ENCODE measurements at places on chromosomes 11 and 22. TPM values are rescaled to one million over a fixed set of nuclear protein-coding genes. Genes with fewer than 3 reads are reported as not detected.

GRCh38 chr11:13473013-13473722 lies 10.1 kb upstream of the BTBD10 start:
- H3K4me3 ChIP-seq: no peak overlapping the region
- H3K27me3 ChIP-seq: no peaks in the 10 kb centered on the region
- H3K4me1 ChIP-seq: no peaks in the 10 kb centered on the region
- no peaks in the 10 kb centered on the region for H3K36me3 ChIP-seq

GRCh38 chr11:17803754-17804334 lies 69.3 kb downstream of the KCNC1 start:
- no peaks in the 10 kb centered on the region for H3K27me3 ChIP-seq
- H3K4me1 ChIP-seq: no peaks in the 10 kb centered on the region
- no peak overlapping the region for H3K4me3 ChIP-seq
- H3K36me3 ChIP-seq: no peaks in the 10 kb centered on the region
- no peak overlapping the region for H3K27ac ChIP-seq

- peaks cover 9% of the 10 kb centered on the region for H3K36me3 ChIP-seq
- no peak overlapping the region for H3K27ac ChIP-seq
- no peaks in the 10 kb centered on the region for H3K27me3 ChIP-seq
- no peak overlapping the region for H3K4me3 ChIP-seq
These were observed 4.2 kb downstream of the CHORDC1 start for GRCh38 chr11:90218606-90219005.

- no peaks in the 10 kb centered on the region for H3K27me3 ChIP-seq
- no peak overlapping the region for H3K4me3 ChIP-seq
- no peaks in the 10 kb centered on the region for H3K36me3 ChIP-seq
- H3K27ac ChIP-seq: no peak overlapping the region
- H3K4me1 ChIP-seq: peaks cover 22% of the 10 kb centered on the region
- DNase-seq: no peak
These were observed 57.9 kb upstream of the PHF21B start for GRCh38 chr22:45067731-45068130.

GRCh38 chr22:24059121-24059520 lies 48.0 kb downstream of the CABIN1 start:
- no peak overlapping the region for H3K27ac ChIP-seq
- no peak overlapping the region for H3K4me3 ChIP-seq
- H3K27me3 ChIP-seq: no peaks in the 10 kb centered on the region
- DNase-seq: no peak

PACS1 gene
- total RNA-seq: 41.1 TPM

- DNase-seq: no peak
- H3K4me3 ChIP-seq: no peak overlapping the region
- no peaks in the 10 kb centered on the region for H3K4me1 ChIP-seq
- 0 out of 2 replicates have a peak, but pooled peaks cover 3% of the 10 kb centered on the region for H3K36me3 ChIP-seq
These were observed 46.9 kb downstream of the ARHGAP8 start for GRCh38 chr22:44799077-44799945.

GRCh38 chr11:62593434-62594044 lies 2.2 kb upstream of the TUT1 start:
- H3K27me3 ChIP-seq: no peaks in the 10 kb centered on the region
- no peak overlapping the region for H3K4me3 ChIP-seq
- peak overlapping the region; percentile 49 for H3K27ac ChIP-seq
- no peak for DNase-seq
- H3K36me3 ChIP-seq: peaks cover 59% of the 10 kb centered on the region

- H3K4me3 ChIP-seq: no peak overlapping the region
- H3K4me1 ChIP-seq: no peaks in the 10 kb centered on the region
- DNase-seq: no peak
- H3K36me3 ChIP-seq: no peaks in the 10 kb centered on the region
- no peak overlapping the region for H3K27ac ChIP-seq
These were observed 29.3 kb upstream of the NFAM1 start for GRCh38 chr22:42461511-42461910.

- no peak overlapping the region for H3K27ac ChIP-seq
- no peaks in the 10 kb centered on the region for H3K27me3 ChIP-seq
- no peaks in the 10 kb centered on the region for H3K4me1 ChIP-seq
- H3K4me3 ChIP-seq: no peak overlapping the region
- DNase-seq: no peak
These were observed 51.0 kb downstream of the MYO7A start for GRCh38 chr11:77179048-77179447.

CADM1 gene
- 0.79 TPM for total RNA-seq

DNA sequence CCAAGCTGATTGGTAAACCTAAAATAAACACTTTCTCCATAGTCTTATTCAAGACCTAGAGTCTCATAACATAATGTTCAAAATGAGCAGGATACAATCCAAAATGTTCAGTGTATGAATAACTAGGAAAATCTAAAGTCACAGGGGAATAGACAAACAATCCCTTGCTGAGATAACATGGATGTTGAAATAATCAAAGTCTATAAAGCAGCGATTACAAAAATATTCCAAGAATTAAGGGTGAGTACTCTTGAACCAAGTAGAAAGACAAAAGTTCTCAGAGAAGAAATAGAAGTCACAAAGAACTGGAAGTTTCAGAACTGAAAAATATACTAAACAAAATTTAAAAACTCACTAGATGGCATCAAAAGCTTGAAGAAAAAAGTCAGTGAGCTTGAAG lies 561.0 kb downstream of the INSC start:
- H3K27me3 ChIP-seq: 0 out of 2 replicates have a peak, but pooled peaks cover 9% of the 10 kb centered on the region
- no peaks in the 10 kb centered on the region for H3K4me1 ChIP-seq
- H3K4me3 ChIP-seq: no peak overlapping the region
- H3K36me3 ChIP-seq: no peaks in the 10 kb centered on the region

EHF gene
- total RNA-seq: 51.5 TPM

NAV2 gene
- total RNA-seq: 2.1 TPM

Data from HCT116 (cell line).